Activated T-cell treated with anti-CD3 and anti-CD28 coated beads, Interleukin-2, amount 50 U/mL, for 72 hours (primary cell): ENCODE measurements at places on chromosomes 5 and 9.
A peak's percentile ranks its signal among the peaks of the same experiment; 100 is the strongest.

- no peak overlapping the region for H3K4me3 ChIP-seq
- no peaks in the 10 kb centered on the region for H3K4me1 ChIP-seq
- no peaks in the 10 kb centered on the region for H3K36me3 ChIP-seq
- H3K27ac ChIP-seq = no peak overlapping the region
Measured at GRCh38 chr5:68041293-68041692, 174.3 kb upstream of the PIK3R1 start.

- H3K4me1 ChIP-seq = no peaks in the 10 kb centered on the region
- H3K4me3 ChIP-seq = no peak overlapping the region
- H3K27me3 ChIP-seq = no peaks in the 10 kb centered on the region
- no peaks in the 10 kb centered on the region for H3K36me3 ChIP-seq
- H3K27ac ChIP-seq = no peak overlapping the region
Measured at GRCh38 chr5:7330256-7330655, 65.7 kb upstream of the ADCY2 start.

- H3K36me3 ChIP-seq = no peaks in the 10 kb centered on the region
- H3K4me1 ChIP-seq = no peaks in the 10 kb centered on the region
- H3K4me3 ChIP-seq = no peak overlapping the region
- no peak overlapping the region for H3K27ac ChIP-seq
Measured at GRCh38 chr5:77003246-77003645, 27.0 kb upstream of the AGGF1 start.

DNA sequence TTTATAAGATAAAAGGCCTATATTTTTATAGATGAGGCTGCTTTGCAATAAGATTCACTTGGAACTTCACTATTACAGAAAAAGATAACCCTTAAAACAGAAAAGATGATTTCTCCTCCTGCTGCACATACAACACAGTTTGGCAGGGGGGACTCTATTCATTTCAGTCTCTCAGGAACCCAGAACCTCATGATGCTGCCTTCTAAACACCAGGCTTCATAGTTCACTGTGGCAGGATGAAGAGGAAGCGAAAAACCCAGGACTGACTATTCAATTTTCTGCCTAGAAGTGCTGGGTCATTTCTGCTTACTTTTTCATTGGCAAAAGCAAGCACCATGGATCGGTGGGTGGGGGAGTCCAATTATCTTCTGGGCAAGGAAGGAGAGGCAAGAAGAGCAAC, 179.5 kb downstream of the NTRK2 start:
- no peak overlapping the region for H3K4me3 ChIP-seq
- no peak for DNase-seq
- H3K4me1 ChIP-seq = no peaks in the 10 kb centered on the region
- peak overlapping the region; percentile 38 for H3K27ac ChIP-seq
- no peaks in the 10 kb centered on the region for H3K36me3 ChIP-seq

GRCh38 chr5:1934801-1935429, 52.2 kb upstream of the IRX4 start:
- no peak overlapping the region for H3K27ac ChIP-seq
- peaks cover 13% of the 10 kb centered on the region for H3K27me3 ChIP-seq
- no peaks in the 10 kb centered on the region for H3K36me3 ChIP-seq
- no peaks in the 10 kb centered on the region for H3K4me1 ChIP-seq
- no peak for DNase-seq

DNA sequence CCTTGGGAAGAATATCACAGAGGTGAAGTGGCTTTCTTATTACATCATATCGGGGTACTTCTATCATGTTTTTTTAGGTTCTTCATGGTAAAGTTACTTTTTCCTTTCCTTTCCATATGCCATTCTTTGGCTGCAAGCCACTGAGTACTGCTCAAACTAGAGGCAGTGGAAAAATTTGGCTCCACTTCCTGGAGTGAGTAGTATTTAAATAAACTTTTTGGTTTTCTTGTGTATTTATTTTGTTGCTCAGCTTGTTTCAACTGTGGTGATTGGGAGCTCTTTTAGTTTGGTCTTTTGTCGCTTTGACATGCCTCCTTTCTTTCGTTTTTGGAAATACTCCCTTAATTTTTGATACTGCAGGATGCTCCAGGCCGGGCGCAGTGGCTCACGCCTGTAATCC, 69.8 kb downstream of the WDR70 start:
- no peaks in the 10 kb centered on the region for H3K27me3 ChIP-seq
- no peak for DNase-seq
- peaks cover 6% of the 10 kb centered on the region for H3K4me1 ChIP-seq

DNA sequence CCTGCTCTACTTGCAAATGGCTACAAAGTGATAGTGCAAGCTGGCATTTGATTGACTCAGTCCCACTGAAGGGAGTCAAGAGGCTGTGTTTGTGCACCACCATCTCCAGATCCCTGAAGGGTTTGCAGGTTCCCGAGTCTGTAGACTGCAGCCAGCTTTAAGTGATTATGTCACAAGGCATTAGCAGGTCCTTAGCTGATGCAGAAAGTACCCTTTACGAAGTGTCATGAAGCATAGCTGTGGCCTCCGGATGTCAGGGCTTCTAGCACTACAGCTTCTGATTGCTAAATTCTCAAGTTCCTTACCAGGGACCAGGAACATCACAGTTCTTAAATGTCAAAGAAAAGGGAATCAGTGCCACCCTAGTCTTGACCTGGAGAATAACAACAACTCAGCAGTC, 311.3 kb upstream of the TRPC7 start:
- no peaks in the 10 kb centered on the region for H3K4me1 ChIP-seq
- no peak overlapping the region for H3K27ac ChIP-seq
- H3K27me3 ChIP-seq = no peaks in the 10 kb centered on the region
- no peak overlapping the region for H3K4me3 ChIP-seq
- no peaks in the 10 kb centered on the region for H3K36me3 ChIP-seq
- DNase-seq = no peak

DNA sequence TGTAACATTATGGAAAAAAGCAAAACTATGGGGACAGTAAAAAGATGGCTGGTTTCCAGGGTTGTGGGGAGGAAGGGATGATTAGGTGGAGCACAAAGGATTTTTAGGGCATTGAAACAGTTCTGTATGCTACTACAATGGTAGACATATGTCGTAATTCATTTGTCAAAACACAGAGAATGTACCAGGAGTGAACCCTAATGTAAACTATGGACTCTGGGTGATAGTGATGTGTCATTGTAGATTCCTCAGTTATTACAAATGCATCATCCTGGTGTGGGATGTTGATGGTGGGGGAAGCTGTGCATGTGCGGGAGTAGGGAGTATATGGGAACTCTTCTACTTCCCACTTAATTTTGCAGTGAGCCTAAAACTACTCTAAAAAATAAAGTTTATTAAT, 135.0 kb upstream of the GABRP start:
- H3K36me3 ChIP-seq = no peaks in the 10 kb centered on the region
- H3K27ac ChIP-seq = no peak overlapping the region
- H3K27me3 ChIP-seq = peaks cover 32% of the 10 kb centered on the region
- H3K4me1 ChIP-seq = no peaks in the 10 kb centered on the region
- no peak for DNase-seq

- H3K4me3 ChIP-seq = no peak overlapping the region
- H3K27ac ChIP-seq = no peak overlapping the region
- no peak for DNase-seq
Measured at GRCh38 chr5:133243196-133243595, 191.4 kb downstream of the HSPA4 start.

GRCh38 chr9:121283856-121284732, 16.1 kb downstream of the GSN start:
- peaks cover 5% of the 10 kb centered on the region for H3K27me3 ChIP-seq
- H3K4me1 ChIP-seq = peaks cover 42% of the 10 kb centered on the region
- DNase-seq = no peak
- no peak overlapping the region for H3K27ac ChIP-seq
- H3K36me3 ChIP-seq = no peaks in the 10 kb centered on the region

- H3K27ac ChIP-seq = no peak overlapping the region
- no peak for DNase-seq
Measured at GRCh38 chr9:80797101-80797829, 892.1 kb downstream of the TLE1 start.

GRCh38 chr9:37382161-37382981, 40.1 kb upstream of the GRHPR start:
- H3K4me1 ChIP-seq = no peaks in the 10 kb centered on the region
- no peak for DNase-seq
- no peaks in the 10 kb centered on the region for H3K36me3 ChIP-seq
- H3K27ac ChIP-seq = no peak overlapping the region
- H3K27me3 ChIP-seq = no peaks in the 10 kb centered on the region

- H3K27ac ChIP-seq = no peak overlapping the region
- H3K4me3 ChIP-seq = no peak overlapping the region
- H3K4me1 ChIP-seq = no peaks in the 10 kb centered on the region
- no peaks in the 10 kb centered on the region for H3K27me3 ChIP-seq
- no peak for DNase-seq
Measured at GRCh38 chr5:6858419-6858818, 145.2 kb downstream of the TENT4A start.

DNA sequence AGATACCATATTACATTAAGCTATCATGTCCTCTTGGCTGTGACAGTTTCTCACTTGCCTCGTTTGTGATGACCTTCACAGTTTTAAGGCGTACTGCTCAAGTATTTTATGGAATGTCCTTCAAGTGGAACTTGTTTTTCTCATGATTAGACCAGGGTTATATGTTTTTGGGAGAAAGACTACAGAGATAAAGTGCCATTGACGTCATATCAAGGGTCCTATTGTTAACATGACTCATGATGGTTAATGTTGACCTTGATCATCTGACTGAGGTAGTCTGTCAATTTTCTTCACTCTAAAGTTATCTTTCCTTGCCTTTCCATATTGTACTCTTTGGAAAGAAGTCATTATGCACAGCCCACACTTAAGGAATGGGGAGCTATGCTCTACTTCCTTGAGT, 17.8 kb upstream of the PTBP3 start:
- H3K4me3 ChIP-seq = no peak overlapping the region
- no peak overlapping the region for H3K27ac ChIP-seq
- H3K36me3 ChIP-seq = no peaks in the 10 kb centered on the region
- peaks cover 44% of the 10 kb centered on the region for H3K4me1 ChIP-seq
- no peaks in the 10 kb centered on the region for H3K27me3 ChIP-seq

- H3K27me3 ChIP-seq = no peaks in the 10 kb centered on the region
- H3K27ac ChIP-seq = no peak overlapping the region
- H3K36me3 ChIP-seq = peaks cover 25% of the 10 kb centered on the region
Measured at GRCh38 chr5:41843456-41844370, 26.5 kb downstream of the OXCT1 start.

- H3K36me3 ChIP-seq = no peaks in the 10 kb centered on the region
- peaks cover 7% of the 10 kb centered on the region for H3K27me3 ChIP-seq
- H3K27ac ChIP-seq = no peak overlapping the region
- H3K4me3 ChIP-seq = no peak overlapping the region
Measured at GRCh38 chr9:111350556-111350955, 20.5 kb upstream of the OR2K2 start.

DNA sequence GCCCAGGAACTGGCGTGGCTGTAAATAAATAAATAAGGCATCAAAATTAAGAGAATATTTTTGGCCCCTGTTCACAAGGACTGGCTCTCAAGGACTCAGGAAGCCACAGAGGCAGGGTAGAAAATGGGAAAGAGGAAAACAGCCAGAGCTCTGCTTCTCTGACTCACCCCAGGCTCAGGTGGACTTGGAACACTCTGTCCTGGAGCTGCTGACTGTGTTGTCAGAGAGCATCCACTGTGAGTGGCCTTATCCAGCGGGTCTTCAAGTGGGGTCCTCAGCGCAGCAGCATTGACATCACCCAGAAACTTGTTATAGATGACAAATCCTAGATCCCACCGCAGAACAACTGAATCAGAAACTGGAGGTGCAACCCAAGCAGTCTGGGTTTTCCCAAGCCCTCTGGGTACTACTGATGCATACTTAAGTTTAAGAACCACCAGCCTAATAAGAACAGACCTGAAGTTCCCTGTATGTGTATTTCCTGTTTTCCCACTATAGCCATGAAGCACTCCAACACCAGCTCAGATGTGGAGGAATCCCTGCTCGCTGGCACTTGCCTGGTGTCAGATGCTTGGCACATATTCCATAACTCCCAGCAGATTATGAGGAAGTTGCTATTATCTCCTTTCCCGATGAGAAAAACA, 20.5 kb downstream of the ADRA1B start:
- H3K27me3 ChIP-seq = peaks cover 50% of the 10 kb centered on the region
- H3K36me3 ChIP-seq = no peaks in the 10 kb centered on the region
- no peak overlapping the region for H3K4me3 ChIP-seq
- no peaks in the 10 kb centered on the region for H3K4me1 ChIP-seq
- no peak for DNase-seq

DNA sequence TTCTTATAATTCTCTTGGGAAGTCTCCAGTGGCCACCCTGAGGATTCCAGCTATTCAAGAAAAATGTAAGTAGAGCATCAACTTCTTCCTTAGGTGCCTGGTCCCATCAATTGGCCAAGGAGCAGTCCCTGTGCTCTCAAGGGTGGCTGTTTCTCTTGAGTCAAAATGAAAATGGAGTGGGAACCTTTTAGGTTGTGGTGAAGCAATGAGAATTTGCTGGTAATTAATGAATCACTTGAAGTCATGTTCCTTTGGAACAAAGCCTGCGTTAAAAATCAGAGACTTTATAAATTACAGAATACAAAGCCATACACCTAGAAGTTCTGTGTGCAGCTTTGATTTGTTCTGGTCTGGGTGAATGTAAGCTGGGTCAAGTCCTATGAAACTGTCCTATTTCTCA, 48.9 kb downstream of the IL31RA start:
- no peaks in the 10 kb centered on the region for H3K36me3 ChIP-seq
- peaks cover 57% of the 10 kb centered on the region for H3K4me1 ChIP-seq
- H3K4me3 ChIP-seq = peak overlapping the region; percentile 52
- H3K27me3 ChIP-seq = peaks cover 18% of the 10 kb centered on the region
- DNase-seq = no peak
- no peak overlapping the region for H3K27ac ChIP-seq

- H3K36me3 ChIP-seq = no peaks in the 10 kb centered on the region
- no peaks in the 10 kb centered on the region for H3K4me1 ChIP-seq
- no peak overlapping the region for H3K4me3 ChIP-seq
Measured at GRCh38 chr5:149694007-149694406, 36.1 kb upstream of the PPARGC1B start.

DNA sequence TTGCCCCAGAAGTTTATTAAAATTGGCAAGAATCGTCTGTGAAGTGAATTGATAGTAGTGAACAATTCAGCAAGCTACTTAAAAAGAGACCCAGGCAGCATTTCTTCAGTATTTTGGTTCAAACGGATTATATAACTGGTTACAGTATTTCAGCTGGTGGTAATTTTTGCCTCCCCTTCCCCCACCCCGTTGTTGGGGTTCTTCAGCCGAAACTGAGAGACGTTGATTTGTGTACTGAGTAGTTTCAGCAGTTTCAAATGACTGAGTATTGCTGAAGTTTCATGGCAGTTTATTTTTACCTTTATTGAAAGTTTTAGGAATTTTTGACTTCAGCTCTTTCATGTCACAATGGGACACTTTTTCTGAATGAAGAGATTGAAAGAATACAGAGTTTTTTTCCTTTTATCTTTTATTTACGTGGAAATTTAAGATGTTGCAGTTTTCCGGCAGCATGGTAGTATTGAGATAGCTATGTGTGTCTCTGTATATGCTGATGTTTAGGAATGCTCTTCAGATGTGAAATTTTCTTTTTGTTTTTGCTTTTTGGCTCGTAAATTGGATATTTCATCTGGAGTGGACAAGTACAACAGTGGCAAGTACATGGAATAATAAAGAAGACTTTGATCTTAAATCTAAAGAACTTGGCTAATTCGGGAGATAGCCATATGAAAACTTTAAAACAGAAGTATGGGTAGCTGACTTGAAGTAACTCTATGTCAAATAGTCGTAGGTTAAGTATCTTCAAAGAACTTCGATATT, 1.9 kb downstream of the GPBP1 start:
- peak; percentile 70 for DNase-seq
- H3K36me3 ChIP-seq = peaks cover 45% of the 10 kb centered on the region
- H3K4me1 ChIP-seq = peaks cover 54% of the 10 kb centered on the region
- H3K27me3 ChIP-seq = no peaks in the 10 kb centered on the region
- H3K27ac ChIP-seq = peak overlapping the region; percentile 97
- peak overlapping the region; percentile 98 for H3K4me3 ChIP-seq
